ENCODE measurements at places on chromosomes 5 and 9. TPM values are rescaled to one million over a fixed set of nuclear protein-coding genes. Genes with fewer than 3 reads are reported as not detected.

- DNase-seq = no peak
These were observed 22.4 kb downstream of the CXXC5 start for GRCh38 chr5:139670369-139671095.

GRCh38 chr5:76341651-76342334 is 61.3 kb upstream of the IQGAP2 start:
- no peak for DNase-seq

- DNase-seq = no peak
These were observed 92.9 kb downstream of the CYFIP2 start for GRCh38 chr5:157358871-157359270.

GRCh38 chr5:95927927-95928723 is 33.5 kb downstream of the ELL2 start:
- no peak for DNase-seq

DNA sequence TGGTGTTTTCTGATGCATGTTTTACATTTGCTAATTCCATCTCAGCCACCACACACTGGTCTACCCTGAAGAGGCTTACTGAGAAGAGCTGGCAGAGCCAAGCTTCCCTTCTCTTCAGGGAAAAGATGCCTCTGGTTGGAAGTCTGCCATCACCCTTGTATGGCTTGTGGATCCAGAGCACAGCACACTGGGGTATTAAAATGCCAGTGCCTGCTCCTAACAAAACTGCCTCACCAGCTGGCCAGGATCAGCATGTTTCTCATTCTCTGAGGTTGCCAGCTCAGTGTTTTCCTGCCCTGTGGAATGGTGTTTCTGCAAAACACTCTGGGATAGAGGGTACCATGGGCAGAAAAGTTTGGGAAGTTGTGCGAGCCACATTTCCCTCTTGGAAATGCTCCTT is 31.6 kb upstream of the ZNF618 start:
- no peak for DNase-seq

DNA sequence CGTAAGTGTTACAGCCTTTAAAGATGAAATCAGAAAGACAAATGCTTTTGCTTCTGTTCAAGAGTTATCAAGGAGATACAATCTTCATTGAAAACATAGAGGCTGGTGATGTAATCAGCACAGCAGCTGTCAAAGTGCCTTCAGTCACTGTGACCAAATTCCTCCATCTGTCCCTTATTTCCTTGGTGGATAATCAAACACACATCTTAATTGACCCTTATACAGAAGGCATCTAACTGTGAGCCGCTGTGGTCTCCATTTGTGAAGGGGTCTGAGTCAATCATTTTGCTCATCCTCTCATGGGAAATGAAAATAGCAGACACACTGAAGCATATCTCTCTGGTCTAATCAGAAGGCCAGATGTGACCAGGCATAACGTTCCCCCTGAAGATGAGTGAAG is 130.1 kb upstream of the TLR4 start:
- DNase-seq = no peak

GRCh38 chr9:127181315-127181580 is 58.8 kb upstream of the ANGPTL2 start:
- DNase-seq = peak; percentile 15

GRCh38 chr5:154528005-154528594 is 50.1 kb upstream of the HAND1 start:
- DNase-seq = no peak

GRCh38 chr5:150291388-150292385 is 2.1 kb upstream of the CAMK2A start:
- no peak for DNase-seq

DNA sequence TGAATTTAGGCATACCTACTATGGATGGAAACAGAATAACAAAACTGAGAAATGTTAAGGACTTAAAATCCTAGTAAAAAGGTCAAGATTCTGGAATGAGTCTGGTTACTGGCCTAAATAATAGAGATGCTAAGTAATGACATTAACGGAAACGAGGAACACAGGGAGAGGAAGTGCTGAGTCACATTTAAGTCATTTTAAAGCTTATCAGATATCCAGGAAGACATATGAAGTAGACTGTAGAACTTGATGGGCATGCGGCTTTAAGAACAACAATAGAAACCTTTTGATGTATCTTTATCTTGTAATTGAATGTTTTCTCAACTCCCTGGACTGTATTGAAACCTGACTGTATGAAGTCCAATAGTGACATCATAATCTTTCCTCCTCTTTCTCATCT is 1251.4 kb upstream of the CDH6 start:
- no peak for DNase-seq

- DNase-seq = no peak
These were observed 10.0 kb upstream of the GRIN1 start for GRCh38 chr9:137128862-137129455.

- no peak for DNase-seq
These were observed 76.7 kb downstream of the SVEP1 start for GRCh38 chr9:110502842-110503241.

GRCh38 chr9:122446819-122447484 is 30.8 kb downstream of the OR1J1 start:
- DNase-seq = no peak

- DNase-seq = no peak
These were observed 4.2 kb downstream of the UBE2QL1 start for GRCh38 chr5:6452622-6453504.

DNA sequence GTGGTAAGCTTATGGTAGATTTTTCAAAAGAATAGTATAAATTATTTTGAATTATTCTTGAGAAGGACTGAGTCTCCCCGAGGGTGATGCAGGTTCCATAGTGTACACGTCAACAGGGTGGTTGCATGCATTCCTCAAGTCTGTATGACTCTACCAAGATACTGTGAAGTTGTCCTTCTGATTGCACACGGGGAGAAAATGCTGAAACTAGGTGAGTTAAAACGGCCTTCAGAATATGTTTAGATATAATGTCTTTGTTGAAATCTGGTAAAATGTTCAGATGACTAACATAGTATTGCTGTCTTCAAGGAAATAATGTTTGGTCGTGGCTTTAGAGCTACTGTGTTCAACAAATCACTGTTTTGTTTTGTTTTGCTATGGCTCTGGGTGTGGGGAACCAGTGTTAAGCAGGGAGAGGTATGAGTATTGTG is 22.4 kb upstream of the TNFAIP8 start:
- DNase-seq = no peak

DNA sequence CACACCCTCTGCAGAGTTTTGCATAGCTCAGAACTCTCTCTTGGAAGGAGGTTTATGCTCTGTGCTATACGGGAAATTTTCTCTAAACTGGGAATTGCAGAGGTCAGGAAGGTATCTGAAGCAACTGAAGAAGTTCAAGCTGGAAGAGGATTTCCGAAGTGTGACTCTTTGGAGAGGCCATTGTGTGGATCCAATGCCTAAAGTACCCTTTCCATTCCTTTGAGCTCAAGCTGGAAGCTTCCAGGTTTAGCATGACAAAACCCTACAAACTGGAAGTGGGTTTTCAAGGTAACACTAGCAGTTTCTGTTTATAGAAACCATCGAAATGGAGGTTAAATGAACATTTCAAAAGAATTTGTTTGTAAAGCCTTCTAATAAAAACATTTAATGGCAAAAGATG is 187.1 kb downstream of the CFAP90 start:
- DNase-seq = no peak

- DNase-seq = no peak
These were observed 492 bp downstream of the TENT2 start for GRCh38 chr5:79612667-79613198.

GRCh38 chr9:96021551-96022444 is 146.3 kb downstream of the ERCC6L2 start:
- no peak for DNase-seq

GRCh38 chr9:37899041-37899440 is 4.9 kb downstream of the SLC25A51 start:
- no peak for DNase-seq

DNA sequence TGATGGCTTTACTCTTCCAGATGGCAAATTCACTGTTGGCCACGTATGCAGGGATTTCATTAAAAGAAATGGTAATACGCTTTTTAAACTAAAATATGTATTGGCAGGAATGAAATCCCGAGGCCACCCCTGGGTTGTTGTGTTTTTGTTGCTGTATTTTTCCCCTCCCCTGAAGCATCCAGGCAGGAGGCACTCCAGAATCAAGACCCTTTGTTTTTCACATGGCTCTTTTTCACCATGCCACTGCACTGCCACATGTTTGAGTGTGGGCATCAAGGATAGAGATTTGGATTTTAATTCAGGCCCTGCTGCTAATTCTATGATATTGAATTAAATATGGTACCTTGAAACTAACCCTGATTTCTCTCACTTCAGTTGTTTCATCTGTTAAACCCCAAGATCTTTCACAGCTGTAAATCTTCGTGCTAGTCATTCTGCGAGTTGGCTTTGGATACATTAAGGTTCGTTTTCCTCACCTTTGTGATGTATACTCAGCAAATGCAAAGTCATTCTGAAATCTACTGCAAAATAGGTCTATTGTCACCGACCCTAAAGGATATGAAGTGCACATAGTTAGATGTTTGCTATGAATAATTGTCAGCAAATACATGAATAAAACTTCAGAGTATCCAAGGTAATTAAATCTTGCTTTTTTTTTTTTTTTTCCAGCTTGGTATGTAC is 533.4 kb downstream of the PTPRD start:
- no peak for DNase-seq

GRCh38 chr5:1105350-1106265 is 6.3 kb downstream of the SLC12A7 start:
- no peak for DNase-seq

- DNase-seq = peak; percentile 52
These were observed 165.3 kb downstream of the BNC2 start for GRCh38 chr9:16705111-16705604.

DNA sequence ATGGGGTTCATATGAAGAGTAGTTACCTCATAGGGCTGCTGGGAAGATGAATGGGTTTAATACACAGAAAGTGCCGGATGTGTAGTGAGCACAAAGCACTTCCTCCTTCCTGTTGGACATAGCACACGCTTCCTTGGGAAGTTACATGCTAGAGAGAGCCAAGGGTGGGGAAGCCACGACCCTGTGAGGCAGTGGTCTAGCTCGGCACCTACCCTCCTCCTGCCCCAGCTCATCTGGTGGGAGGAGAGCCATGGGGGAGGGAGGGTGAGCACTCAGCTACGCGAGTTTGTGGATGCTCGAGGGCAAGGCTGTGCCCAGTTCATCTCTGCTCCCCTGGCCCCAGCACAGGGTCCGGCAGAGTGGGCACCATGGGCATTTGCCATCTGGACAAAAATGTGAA is 43.6 kb upstream of the NEK6 start:
- no peak for DNase-seq

DNA sequence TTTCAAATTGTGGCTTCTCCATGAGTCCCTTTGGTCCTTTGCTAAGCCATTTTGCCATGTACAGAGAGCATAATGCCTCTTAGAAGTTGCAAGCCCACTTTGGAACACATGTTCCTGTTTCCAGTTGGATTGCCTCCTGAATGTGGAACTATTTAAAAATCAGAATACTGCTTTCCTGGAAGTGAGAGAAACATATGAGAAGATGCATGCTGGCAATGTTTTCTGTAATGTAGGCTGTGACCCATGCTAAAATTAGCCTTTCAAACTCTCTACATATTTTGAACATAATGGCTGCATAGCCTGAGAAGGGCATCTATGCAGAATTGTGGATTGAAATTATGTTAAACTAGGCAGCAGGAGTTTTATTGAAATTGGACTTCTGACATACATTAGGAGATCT is 175.5 kb upstream of the PAPPA start:
- DNase-seq = no peak

DNA sequence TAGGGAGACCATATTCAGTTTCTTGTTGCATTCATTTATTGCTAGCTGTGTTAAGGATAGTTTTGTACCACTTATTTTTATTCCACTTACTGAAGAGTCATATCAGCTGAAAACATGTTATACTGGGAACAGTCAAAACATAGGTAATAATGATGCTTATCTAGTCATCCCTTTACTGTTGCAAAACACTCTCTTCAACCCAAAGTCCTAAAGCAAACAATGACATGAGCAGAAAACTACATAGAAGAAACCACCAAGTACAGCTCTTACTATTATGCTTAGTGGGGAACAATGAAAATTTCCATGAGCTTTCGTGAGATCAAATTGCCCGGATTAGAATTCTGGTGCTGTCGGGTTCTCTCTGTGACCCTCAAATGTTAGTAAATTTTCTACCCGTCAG is 681.4 kb downstream of the NR2F1-AS1 start:
- no peak for DNase-seq

DNA sequence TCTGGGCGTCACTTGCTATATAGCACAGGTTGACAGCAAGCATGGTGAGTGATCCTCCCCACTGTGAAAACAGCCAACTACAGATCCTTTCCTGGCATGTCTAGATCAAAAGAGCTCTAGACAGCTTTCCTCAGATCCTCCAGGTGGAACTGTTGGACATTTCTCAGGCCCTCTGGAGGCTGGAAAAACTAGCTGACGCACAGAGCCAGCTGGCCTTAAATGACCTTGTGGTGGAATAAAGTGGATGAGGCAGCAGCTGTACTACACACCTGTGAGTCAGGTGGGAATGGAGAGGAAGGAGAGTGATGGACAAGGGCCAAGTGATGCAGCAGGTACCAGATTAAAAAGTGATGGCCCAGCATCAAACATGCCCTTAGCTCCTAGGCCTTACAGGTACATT is 172.7 kb downstream of the TRIM32 start:
- no peak for DNase-seq

DNA sequence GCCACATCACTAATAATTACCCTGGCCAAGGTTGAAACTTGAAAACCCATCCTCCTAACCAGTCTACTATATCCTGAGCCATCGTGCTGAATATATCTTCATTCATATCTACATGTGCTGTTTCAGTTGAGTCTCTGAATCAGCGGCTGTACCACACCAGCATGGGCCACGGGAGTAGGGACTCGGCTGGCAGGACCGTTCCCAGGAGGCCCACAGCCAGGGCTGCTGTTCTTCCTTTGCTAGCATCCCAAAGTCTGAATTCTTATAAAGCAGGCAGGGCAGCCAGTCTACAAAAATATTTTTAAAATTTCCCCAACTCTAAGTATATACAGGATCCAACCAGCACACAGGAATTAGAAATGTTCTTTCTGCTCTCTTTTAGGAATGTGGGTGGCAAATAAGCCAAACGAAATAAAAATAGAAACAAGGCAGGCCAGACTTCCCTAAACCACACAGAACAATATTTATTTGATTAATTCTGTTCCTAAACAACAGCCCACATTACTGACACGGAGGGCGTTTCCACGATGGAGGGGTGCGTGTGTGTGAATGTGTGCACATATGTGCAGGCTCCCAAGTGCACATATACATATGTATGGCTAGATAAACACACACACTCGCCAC is 42.8 kb upstream of the EQTN start:
- DNase-seq = no peak

DNA sequence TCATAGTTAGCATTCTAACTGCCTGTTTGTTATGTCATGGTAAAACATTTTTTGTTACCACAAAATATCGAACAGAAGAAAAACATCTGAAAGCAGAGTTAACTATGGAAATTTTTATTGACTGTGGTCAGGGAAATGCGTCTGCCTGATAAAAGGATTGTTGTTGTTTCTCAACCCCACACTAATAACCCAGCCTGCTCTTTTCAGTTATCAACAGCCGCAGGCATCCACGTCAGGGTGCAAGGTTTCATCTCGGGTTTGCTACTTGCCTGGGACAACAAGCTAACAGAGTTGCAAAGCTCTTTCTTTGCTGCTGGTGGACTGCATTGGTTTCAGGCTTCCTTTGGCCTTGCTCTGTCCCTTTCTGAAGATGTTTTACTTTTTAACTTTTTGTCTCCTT is 969.2 kb downstream of the CDH18 start:
- DNase-seq = no peak

Gene ARRDC3
- total RNA-seq = 60.3 TPM

Gene NMUR2
- not detected for total RNA-seq

Gene RGMB
- total RNA-seq = 21.6 TPM

Gene CATSPER3
- not detected for total RNA-seq

Gene GMCL2
- total RNA-seq = not detected

Gene GCNT1
- total RNA-seq = 5.7 TPM

Gene GARIN3
- not detected for total RNA-seq

Gene LTC4S
- 15.1 TPM for total RNA-seq

Gene PFN3
- total RNA-seq = not detected

Gene SKIC3
- total RNA-seq = 68.4 TPM
